ENCODE measurements at places on chromosomes 5 and 9.

DNA sequence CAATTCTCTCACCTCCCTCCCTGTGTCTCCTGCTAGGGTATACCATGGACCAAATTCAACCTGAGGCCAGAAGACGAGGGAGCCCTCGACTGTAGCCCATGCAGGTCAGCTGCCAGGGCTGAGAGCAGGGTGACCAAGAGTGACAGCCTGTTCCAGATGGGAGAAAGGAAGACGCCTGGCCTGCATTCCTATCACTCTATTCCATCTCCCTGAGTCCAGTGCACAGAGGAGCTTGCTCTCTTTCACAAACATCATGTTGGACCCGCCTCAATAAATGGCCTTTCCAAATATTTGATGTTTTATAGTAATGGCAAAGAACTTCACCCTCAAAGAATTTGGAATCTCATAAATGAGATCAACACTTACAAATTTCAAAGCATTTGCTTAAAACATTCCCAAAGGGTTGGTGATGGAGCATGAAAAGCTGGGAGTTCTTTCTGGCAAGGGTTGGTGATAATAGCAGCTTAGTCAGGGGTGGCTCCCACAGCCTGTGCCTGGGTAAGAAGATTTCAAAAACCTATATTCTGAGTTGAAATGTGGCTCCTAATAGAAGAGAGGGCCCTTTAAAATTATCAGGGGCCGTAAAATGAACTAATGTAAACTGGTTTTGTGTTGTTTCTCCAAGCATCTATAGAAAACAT lies 393.1 kb downstream of the EFNA5 start:
- DNase-seq: no peak

DNA sequence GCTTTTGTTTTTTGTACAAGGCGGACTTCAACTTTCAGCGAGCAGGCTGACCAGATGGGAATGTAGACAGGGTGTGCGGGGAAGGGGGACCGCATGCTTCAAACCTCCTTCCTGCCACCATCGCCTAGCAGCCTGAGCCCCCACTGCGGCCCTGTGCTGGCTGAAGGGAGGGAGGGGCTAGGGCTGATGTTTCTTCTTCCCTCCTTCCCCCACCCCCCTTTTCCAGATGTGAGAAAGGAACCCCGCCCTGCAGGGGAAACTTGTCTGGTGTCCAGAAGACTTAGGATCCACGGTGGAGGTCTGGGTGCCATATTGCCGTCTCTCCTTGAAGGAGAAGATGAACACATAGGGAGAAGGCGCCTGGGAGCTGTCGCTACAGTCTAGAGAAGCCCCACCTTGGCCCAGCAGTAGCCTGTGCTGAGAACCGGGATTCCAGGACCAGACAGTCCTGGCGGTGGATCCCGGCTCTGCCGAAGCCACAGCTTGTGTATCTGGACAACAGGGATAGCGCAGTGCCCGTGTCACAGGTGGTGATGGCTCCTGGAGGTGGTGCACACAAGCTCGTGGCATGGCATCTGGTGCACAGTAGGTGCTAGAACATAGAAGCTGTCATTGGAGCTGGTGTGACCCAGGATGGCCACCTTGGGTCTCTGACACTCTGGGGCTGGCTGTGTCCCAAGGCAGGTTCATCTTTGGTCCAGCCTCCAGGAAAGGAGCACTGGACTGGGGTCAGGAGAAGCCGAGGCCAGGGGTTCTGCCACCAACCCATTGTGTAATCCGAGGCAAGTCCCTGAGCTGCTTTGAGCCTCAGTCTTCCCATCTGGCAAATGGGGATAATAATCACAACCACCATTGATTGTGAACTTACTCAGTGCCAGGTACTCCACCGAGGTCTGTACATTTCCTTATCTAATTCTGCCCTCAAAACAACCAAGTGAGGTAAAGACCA lies 205.6 kb downstream of the C9orf50 start:
- DNase-seq: no peak

GRCh38 chr5:173627860-173628392 lies 11.5 kb upstream of the BOD1 start:
- no peak for DNase-seq

- no peak for DNase-seq
Observed at GRCh38 chr9:71901695-71902597, 9.0 kb downstream of the ABHD17B start.

GRCh38 chr9:98929071-98929470 lies 14.6 kb upstream of the COL15A1 start:
- DNase-seq: no peak
